ENCODE measurements at places on chromosomes 13 and 19.

DNA sequence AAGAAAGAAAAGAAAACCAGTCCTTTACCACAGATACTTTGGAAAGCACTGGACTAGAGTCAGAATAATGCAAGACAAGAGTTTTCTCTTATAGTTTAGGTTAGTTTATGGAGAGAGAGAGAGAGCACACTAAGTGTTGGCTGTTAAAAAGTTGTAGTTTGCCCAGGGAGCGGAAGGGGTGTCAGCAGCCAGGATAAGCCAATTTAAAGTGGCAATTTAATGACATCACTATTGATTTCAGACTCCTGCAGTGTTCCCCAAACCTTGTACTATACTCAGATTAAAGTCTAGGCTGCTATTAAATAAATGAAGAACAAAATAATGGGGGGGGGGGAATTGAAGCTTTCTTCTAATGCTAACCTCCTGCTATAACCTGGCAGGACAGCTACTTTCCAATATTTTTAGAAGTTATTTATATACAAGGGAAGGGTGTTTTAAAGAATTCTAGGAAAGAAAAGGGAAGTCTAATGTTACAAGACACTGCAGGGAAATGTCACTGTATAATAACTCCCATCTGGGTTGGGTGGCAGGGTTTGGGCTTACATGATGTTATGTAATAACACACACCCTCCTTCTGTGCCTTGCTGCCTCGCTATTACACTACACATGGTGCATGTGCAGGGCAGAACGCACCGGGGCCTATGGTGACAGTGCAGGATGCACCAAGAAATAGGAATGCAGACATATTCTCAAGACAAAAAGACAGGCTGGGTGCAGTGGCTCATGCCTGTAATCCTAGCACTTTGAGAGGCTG, 19.9 kb downstream of the TPT1 start:
- DNase-seq = no peak

DNA sequence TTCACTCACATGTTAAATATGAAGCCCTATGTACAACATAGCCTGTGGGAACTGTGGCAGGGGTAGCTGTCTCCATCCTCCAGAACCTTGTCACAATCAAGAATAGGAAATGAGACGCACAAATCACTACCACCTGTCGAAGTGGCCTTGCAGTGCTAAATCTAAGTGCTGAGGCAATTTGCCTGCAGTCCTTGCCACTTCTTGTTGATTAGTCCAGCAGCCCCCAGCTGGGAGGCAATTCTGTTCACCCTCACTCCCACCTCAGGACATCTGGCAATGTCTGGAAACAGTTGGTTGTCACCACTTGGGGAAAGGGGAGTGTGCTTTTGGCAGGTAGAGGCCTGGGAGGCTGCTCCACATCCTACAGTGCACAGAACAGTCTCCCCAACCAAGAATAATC, 10.7 kb downstream of the RFX2 start:
- DNase-seq = no peak

DNA sequence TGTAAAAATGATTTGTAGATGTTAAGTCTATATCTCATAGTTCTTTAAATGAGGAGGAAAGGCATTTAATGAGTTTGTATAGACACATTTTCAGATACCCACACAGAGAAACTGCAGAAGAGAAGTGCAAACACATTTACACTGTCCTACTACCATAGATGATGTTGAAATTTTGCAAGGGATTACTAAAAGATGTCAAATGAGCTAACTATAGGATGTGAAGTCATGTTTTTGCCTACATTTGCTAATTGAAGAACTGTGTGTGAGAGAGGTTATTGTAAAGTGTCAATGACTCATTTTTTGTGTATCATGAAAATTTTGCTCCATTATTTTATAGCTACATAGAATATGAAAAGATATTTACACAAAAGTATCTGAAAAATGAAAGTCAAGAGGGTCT, 178.9 kb downstream of the ITGBL1 start:
- no peak for DNase-seq

DNA sequence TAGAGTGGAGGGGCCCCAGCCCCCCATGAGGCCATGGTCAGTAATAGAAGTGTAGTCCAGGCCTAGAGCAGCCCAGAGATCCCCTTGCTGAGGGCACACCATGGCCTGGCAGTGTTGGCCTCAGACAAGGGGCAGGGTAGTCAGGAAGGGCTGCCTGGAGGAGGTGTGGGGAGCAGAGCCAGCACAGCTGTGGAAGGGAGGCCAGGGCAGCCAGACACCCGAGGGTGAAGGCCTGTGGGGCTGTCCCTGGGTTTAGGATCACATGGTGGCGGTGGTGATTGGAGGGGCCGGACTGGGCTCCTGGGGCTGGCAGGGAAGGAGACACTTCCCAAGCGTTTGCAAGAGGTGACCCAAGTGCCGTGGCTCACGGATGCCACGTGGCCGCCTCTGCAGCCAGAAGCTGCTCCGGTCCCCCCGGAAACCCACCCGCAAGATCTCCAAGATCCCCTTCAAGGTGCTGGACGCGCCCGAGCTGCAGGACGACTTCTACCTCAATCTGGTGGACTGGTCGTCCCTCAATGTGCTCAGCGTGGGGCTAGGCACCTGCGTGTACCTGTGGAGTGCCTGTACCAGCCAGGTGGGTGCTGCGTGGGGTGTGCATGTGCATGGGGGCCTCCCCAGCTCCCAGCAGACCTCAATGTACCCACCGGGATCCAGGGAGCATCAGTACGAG, 11.6 kb upstream of the TEKTIP1 start:
- DNase-seq = no peak

- no peak for DNase-seq
These were observed 1131.1 kb downstream of the PCDH9 start for GRCh38 chr13:66098931-66099628.

DNA sequence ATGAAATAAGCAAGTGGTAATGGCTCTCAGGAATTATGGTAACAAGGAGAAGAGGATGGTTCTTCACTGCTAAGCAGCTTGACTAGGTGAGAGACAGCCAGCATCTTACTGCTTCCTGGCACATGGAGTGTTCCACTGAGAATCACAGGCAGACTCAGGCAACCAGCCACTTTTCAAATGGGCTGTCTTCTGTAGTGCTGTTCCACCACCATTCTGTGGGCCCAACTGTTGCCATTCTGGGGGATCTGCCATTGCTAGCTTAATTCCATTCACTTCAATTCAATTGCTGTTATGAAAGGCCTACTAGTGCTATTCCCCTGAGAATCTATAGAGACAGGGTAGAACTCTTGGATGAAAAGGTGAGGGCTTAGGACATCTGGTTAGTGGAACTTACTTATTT, 341.9 kb downstream of the KCNRG start:
- no peak for DNase-seq

DNA sequence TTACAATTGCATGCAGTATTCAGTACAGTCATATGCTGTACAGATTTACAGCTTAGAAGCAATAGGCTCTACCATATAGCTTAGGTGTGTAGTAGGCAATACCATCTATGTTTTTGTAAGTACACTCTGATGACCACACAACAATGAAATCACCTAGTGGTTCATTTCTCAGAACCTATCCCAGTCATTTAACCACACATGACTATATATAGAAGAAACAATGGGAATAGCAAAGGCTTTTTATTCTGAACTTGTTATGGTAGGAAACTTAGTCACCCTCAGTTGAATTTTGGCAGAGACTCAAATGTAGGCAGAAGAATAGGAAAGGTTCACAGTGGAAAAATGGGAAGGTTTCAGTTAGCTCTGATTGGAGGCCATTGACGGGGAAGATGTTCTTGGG, 1075.1 kb upstream of the MIR17HG start:
- DNase-seq = no peak

DNA sequence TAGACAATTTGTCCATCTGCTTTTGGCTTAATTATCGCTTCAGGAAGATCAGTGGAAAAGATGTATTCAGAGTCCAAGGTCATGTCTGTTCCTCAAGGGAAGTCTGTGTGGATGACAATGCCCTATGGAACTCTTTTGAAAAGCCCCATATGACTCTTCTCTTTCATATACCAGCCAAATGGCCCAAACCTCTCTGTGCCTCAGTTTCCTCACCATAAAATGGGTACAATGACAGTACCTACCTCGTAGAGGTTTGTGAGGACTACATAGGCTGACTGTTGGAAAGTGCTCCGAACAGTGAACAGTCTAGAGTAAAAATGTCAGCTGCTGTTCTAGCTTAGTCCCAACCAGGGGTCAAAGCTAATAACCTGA, 104.6 kb downstream of the COL4A2 start:
- DNase-seq = no peak

DNA sequence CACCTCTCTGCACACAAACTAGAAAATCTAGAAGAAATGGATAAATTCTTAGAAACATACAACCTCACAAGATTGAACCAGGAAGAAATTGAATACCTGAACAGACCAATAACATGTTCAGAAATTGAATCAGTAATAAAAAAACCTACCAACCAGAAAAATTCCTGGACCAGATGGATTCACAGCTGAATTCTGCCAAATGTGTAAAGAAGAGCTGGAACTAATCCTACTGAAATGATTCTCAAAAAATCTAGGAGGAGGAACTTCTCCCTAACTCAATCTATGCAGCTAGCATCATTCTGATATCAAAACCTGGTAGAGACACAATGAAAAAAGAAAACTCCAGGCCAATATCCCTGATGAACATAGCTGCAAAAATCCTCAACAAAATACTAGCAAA, 166.7 kb downstream of the RGCC start:
- no peak for DNase-seq

- DNase-seq = no peak
These were observed 529.4 kb downstream of the PCDH17 start for GRCh38 chr13:58160980-58161379.

DNA sequence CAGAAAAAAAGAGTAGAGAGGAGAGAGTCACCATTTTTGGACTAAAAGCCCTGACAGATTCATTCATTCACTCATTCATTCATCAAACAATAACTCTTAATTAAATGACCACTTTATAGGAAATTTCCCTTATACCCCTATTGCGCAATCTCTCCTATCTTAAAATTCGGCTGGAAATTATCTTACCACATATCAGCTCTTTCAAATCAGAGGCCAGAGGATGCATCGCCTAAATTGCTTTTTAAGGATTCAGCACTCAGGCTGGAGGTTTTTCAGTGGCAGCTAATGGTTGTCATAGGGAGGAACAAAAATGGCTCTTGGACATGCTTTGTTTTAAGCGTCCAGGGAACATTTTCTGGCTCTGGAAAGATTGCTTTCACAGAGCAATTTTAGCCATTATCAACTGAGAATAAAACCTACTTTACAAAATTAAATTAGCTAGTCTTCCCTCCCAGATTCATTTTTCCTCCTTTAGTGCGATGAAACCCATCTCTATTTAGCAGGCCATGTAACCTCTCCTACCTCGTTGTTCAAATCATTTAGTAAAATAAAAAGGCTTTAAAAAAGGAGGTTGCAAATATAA, 115.2 kb downstream of the OLFM4 start:
- no peak for DNase-seq

GRCh38 chr13:28658539-28658795, 463 bp upstream of the POMP start:
- peak; percentile 24 for DNase-seq

DNA sequence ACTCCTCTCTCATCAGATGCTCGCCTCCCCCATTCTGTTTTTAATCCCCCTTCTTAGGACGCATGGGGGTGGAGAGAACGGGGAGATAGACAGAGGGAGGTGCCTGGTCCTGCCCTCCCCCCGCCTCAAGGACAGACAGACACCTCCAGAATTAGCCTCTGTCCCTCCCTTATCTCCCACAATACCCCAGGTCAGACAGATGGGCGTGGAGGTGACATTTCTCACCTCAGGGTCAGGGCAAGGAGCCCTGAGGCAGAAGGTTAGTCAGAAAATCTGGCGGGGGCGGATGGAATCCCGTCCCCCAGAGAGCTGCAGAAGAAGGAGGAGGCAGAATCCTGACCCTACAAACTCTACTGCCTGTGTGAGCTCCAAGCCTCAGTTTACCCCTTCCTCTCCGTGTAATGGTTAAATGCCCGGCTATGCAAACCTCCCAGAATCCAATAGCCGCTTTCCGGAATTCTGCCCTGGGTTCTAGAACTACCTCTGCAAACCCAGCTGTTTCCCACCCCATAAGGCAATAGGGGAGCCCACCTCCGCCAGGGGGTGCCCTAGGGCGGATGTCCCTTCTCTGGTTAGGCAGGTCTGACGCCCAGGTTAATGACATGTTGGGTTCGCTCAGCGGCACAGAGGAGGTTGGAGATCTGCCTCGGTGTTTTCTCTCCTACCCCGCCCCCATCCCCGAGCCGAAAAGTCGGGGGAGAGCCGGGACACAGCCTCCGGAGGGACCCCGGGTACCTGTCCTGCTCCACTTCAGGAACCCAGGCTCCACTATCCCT, 900 bp downstream of the PPP1R13L start:
- DNase-seq = peak; percentile 70

GRCh38 chr13:73365681-73366080, 306.9 kb downstream of the KLF5 start:
- DNase-seq = no peak

DNA sequence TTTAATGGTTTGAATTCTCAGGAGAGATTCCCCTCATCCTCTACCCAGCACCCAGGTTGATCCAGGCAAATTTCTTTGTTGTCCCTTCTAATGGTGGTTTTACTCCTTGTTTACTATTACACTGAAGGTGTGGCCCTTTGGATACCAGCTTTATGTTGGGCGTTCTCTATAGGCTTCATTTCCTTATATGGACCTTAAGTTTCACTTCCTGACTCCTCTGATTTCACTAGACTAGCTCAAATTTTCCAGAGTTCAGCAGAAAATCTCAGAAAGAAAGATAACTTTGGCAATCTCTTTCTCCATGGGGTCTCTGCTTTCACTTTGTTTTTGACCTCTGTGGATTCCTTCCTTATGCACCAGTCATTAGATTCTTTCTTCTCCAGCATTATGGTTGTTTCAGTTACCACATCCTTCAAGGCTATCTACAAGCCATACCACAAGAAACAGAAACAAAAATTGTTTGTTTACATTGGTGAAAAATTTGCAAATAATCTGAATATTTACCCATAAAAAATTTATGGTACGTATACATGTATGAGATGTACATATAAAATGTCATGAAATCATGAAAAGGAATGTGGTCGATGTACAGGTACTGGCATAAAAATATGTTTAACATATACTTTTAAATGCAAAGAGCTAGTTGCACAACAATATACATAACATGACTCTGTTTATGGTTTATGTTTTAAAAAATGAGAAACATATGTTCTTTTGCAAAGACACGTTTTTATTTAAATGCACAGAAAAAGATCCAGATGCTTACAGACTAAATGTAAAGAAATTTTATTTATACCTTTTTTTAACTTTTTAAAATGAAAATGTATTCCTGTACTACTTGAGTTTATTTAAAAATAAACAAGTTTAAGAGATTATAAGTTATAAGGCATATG, 212.6 kb downstream of the LACC1 start:
- DNase-seq = no peak

- DNase-seq = no peak
These were observed 68.2 kb downstream of the ESD start for GRCh38 chr13:46728777-46729176.

DNA sequence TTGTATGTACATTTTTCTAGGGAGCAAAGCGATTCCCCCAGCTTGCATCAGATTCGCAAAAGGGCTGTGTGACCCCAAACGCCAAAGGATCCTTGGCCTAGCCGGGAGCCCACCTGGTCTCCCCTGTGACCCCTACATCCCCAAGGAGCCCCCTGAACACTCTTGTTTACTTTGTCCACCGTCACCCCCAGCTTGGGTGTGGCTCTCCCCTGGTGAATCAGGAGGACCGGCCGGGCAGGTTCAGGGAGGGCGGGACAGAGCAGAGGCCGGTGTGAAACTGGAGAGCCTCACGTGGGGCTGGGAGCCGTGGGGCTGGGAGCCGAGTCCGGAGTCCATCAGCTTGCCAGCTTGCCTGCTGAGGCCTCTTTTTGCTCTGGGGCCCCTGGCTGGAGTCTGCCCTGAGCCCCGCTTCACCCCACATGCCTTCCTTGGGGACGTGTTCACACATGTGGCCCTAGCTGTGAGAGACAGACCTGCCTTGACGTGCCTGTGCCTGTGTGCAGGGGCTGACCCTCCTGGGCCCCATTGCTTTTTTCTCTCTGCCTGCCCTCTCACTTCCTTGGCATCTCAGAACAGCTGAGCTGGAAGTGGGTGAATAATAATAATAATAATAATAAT, 2.0 kb downstream of the ITPKC start:
- peak; percentile 25 for DNase-seq
